CD4-positive, alpha-beta T cell treated with Interleukin-15 for 4 hours (primary cell): ENCODE measurements at places on chromosomes 11 and 22.

GRCh38 chr22:47267513-47268282 is 505.2 kb downstream of the TBC1D22A start:
- no peak for DNase-seq

GRCh38 chr11:56706486-56706885 is 7.6 kb downstream of the OR9G1 start:
- no peak for DNase-seq

DNA sequence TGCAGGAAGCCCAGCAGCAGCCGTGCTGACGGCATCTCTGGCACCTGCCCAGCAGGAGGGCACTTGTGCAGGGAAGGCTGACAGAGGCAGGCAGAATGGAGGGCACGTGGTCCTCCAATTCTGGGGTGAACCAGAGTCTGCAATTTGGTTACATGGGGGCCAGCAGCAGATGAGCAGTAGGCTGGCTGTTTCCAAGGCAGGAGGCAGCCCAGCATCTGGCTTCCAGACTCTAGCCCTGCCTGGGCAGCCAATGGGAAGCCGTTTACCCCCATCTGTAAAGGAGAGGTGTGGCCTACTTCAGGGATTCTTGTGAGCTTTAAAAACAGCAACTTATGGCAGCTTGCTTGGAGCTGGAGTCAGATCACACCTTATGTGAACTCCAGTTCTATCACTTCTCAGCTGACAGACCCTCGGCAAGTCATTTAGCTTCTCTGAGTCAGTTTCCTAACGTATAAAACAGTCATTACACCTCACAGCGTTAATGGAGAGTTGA is 27.9 kb upstream of the RASL10A start:
- no peak for DNase-seq

DNA sequence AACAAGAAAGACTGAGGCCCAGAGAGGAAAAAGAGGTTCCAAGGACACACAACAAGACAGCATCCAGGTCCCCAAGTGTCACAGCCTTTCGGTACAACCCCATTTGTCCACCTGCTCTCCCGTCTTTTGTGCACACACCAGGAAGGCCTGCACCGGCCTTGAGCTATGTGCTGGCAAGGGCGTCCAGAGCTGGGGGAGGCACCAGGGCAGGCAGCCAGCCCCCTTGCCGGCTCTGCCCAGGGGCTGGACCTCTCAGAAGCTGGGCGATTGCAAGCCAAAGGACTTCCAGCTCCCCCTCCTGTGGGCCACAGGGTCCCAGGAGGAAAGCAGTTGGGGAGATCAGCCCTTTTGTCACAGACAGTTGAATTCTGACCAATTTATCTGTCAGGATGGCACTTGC is 210.5 kb downstream of the MN1 start:
- no peak for DNase-seq

DNA sequence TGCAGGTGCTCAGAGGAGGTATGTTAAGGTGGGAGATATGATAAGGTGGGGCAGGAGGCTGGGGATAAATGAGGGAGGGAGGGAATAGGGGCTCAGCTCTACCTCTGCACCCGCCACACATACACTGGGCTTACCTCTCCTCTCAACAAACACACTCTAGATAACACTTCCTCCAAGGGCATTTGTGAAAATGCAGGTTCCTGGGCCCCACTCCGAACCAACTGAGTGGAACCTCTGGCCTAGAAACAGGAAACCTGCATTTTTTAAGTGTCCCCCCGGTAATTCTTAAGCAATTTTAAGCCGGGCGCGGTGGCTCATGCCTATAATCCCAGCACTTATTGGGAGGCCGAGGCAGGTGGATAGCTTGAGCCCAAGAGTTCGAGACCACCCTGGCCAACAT is 46.5 kb upstream of the CD5 start:
- no peak for DNase-seq

DNA sequence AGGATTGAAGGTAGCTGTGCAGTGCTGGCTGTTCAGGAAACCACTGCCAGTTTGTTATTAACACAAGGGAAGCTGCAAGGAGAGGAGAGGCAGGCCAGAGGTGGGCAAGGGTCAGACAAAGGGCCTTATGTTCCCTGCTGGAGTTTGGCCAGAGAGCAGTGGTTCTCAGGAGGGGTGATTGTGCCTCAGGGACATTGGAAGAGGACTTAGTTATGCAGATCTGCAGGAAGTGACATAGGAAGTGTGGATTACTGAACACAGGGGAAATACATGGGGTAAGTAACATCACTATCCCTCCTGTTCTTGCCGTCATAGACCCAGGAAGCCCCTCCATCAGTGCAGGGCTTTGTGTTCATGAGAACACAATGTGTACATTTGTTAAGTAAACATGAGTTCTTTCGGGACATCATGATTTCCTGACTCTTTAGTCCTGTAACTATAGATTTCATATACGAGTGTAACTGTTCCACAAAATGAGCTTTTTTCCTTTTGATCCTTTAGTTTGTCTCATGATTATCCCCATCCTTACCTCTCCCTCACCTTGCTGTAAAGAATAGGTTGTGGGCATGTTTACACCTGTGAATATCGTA is 5.9 kb downstream of the SRRD start:
- no peak for DNase-seq

GRCh38 chr11:47616726-47617416 is 22.7 kb upstream of the C1QTNF4 start:
- no peak for DNase-seq

DNA sequence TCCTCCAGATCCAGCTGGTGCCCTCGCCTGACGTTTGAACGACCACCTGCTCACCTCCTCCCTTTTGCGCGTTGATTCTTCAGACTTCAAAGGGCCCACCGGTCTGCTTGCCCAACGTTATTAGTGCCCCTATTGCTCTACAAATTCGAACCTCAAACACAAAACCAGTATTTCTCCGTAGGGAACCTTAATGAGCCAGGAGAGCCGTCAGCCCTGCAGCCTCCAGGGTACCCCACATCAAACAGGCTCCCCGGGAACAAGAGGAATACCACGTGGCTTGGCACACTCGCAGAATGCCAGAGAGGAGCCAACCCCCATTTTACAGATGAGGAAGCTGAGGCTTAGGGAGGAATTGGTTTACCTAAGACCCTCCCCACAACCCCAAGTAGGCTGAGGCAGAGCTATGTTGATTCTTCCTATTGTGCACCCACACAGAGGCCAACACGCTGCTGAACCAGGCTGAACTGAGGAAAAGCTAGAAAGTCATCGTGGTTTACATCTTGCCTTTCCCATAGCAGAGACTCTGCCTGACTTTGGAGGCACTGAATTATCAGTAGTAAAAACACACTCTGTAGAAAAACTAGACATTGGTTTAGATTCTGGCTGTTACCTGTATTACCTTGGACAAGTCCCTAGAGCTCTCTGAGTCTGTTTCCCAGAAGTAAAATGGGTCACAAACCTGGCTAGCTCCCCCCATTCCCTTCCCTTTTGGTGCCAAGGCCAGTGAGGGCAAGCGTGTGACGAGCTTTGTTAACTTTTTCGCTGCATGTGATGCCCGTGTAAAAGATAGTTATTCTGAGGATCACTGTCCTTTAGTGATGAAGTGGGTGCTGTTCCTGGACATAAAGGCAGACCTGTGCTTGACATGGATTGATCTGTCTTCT is 764 bp downstream of the TKFC start:
- no peak for DNase-seq

GRCh38 chr11:68840661-68841653 is 759 bp downstream of the CPT1A start:
- no peak for DNase-seq

- no peak for DNase-seq
Observed at GRCh38 chr22:46583571-46583970, 36.6 kb upstream of the GRAMD4 start.

DNA sequence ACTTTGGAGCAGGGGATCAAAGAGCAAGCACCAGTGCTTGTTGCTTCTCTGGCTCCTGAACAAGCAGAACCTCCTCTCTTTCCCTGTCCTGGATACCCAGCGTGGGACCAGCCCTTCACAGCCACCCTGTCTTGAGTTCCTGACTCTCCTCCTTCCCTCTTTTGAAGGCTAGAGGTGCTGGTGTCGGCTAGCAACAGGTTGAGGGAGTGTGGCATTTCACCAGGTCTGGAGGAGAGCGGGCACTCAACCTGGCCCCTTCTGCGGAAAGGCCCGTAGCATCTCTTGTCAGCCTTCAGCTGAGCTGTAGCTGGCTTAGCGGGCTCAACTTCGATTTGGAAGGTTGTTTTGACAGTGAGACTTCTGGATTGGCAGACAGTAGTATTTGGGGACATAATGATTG is 26.6 kb downstream of the RCOR2 start:
- DNase-seq, result no peak

DNA sequence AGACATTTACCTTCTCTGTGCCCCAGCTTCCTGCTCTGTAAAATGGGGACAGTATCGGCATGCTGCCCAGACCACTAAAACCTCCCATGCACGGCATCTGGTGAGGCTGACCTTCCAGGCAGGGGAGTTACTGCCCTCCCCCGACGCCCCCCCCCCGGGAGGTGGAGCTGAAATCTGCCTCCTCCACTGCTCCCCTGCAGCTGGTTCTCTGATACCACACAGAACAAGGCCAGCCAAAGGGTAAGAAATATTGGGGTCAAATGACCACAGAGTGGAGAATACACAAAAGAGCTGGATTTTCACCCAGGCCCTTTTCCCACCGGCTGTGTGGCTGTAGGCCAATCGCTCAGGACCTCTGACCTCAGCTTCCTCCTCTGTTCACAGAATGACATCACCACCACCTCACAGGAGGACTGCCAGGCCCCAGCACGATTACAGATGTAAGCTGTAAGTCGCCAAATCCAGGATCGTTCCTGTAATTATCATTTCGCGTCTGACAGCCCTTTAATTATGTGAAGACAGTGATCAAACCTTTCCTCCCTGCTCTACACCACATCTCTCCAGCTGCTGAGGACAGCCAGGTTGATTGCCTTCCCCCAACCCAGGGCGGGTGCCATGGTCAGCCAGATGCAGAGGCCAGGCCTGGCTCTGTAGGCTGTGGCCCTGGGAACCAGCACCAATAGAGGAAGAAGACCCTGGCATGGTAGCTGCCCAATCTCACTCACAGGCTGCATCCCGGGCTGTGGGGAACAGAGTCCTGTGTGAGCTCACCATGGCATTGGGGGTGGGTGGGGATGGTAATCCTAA is 35.7 kb upstream of the KLHL35 start:
- DNase-seq, result no peak

DNA sequence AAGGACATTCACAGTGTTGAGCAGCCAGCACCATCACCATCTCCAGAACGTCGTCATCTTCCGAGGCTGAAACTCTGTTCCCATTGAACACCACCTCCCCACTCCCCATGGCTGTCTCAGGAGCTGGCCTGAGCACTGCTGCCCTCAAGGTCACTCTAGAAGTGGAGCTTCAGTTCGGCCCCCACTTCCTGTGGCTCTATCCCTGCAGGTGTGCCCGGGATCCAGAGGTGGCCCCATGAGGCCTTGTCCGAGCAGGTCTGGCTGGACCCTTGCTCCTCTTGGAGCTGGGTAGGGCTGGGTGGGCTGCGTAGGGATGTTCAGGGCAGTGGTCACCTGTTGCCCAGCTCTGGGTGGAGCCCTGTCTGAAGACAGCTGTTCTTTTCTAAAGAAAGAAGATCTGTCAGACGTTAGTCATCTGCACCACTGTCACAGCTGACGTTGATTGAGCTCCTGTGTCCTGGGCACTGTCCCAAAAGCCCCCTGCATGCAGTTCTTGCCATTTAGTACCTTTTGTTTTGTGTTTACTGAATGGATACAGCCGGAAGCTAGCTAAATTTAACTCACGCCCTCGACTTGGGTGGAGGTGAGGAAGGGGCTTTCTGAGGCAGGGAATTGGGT is 75.5 kb upstream of the CLDN5 start:
- no peak for DNase-seq

DNA sequence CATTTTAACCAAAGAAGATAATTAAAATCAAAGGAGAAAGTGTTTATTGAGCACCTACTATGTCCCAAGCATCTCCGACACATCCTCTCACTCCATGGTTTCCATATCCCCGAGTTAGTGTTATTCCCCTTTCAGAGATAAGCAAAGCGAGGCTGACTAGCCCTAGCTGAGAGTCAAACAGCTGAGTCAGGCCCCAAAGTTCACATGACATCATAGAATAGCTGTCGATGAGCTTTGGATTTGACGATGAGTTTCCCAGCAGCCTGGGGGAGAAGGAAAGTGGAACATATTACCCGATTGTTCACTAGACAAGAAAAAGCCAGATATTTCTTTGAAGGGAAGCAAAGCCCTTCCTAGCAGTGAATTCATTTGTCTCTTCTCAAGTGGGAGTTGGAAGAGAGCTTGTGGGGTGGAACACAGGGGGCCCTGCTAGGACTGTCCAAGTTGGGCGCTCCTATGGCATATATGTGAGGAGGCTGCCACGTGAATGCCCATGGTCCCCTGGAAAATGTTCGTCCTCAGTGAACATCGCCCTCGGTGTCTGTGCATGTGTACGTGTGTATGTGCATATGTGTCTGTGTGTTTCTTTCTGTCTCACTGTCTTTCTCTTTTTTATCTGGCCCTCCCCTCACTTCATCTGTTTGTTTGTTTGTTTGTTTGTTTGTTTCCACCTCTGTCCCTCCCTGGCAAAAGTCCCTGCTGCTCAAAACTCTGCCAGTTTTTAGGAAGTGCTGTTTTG is 493 bp upstream of the CYTH4 start:
- no peak for DNase-seq

DNA sequence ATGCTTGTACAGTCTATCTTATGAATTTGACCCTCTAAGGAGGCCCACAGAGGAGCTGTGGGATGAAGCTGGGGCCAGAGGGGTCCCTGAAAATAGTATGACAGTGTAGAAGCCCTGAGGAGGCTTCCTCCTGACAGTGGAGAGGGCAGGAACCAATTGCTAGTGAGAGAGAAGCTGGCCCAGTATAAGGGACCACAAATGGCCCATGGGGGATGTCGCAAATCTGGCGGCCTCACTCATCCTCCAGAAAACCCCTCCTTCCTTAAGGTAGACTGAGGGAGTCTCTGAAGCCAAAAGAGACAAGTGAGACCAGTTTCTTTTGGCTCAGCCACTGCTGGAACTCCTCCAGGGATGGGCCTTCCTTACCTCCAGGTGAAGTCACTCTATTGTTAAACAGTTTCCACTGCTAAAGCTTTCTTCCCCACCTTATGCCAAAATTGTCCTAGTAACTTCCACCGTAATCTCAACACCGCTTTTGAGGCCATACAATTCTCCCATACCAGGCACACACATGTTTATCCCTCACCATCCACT is 17.8 kb upstream of the CASTOR1 start:
- no peak for DNase-seq

DNA sequence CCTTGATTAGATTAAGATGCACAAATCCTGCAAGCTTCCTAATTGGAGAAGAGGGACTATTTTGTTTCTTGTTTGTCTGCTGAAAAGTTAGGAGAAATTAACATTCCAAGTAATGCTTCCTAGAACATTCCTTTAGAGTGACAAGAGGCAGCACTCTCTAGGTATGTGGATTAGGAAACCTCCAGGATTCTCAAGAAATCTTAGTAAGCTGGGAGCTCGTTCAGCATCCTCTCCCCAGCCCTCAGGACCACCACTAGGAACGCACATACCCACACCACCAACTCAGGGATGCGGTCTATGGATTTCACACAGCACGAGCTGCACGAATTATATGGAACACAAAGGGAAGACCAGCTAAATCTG is 52.9 kb downstream of the NCAPD3 start:
- DNase-seq, result no peak

DNA sequence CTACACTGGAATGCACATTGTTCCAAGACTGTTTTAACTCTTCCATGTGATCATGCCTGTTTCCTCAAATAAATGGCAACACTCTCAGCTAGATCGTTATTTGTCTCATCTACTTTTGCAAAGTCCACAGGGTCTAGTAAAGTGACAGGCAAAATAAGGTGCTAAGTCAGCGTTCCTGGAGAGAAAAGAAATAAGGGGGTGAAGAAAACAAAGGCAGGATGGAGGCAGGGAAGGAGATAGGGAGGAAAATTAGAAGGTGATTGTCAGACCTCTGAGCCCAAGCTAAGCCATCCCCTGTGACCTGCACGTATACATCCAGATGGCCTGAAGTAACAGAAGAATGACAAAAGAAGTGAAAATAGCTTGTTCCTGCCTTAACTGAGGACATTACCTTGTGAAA is 132.1 kb downstream of the RAB38 start:
- DNase-seq, result no peak
